Stimulated activated CD4-positive, alpha-beta T cell treated with anti-CD3 and anti-CD28 coated beads, TNF-alpha, amount 100 ng/mL, for 1 hour (primary cell): ENCODE measurements at places on chromosomes 6 and 20.

- DNase-seq = no peak
Measured at GRCh38 chr6:118865100-118865391, 28.9 kb upstream of the ASF1A start.

DNA sequence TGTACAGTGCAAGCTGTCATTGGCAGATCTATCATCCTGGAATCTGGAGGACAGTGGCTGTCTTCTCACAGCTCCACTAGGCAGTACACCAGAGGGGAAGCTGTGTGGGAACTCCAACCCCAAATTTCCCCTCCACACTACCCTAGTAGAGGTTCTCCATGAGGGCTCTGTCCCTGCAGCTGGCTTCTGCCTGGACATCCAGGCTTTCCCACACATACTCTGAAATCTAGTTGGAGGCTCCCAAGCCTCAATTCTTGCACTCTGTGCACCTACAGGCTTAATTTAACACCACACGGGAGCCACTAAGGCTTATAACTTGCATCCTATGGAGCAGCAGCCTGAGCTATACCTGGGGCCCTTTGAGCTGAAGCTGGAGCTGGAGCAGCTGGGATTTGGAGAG is 43.0 kb upstream of the TRIM39 start:
- no peak for DNase-seq

DNA sequence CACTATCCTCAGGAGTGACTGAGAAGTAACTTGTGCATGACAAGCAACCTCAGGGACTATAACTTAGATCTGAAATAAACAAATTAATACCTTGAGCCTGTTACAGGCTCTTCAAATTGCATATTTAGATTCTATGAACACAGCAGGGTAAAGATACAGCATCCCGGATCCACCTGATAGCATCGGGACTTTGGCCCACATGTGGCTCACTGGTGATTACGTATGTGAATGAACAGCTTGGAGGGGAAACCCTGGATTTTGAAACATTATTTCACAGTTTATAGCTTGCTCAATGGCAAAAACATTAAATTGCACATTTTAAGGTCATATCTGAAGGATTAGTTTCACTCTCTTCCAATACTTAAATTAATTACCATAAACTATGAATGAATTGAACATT is 133.2 kb downstream of the KHDRBS2 start:
- DNase-seq = no peak

DNA sequence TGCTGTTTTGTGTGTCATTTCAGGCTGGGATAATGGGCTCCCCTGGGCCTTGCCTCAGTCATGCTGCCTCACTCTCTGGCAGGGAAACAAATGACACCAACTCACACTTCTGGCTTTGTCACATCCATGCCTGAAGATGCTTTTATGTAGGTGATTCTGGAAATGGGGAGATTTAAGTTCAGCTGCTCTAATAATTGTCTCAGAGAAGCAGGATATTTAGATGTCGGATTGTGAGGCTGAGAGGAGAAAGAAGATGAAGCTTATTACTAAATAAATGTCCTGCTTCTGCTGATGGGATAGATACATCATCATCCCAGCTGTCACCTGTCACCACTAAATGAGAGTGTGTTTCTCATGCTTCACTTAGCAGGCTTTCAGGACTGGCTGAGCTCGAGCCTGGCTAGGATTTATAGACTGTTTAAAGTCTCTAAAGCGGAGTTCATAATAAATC is 480.2 kb upstream of the SPTLC3 start:
- no peak for DNase-seq

DNA sequence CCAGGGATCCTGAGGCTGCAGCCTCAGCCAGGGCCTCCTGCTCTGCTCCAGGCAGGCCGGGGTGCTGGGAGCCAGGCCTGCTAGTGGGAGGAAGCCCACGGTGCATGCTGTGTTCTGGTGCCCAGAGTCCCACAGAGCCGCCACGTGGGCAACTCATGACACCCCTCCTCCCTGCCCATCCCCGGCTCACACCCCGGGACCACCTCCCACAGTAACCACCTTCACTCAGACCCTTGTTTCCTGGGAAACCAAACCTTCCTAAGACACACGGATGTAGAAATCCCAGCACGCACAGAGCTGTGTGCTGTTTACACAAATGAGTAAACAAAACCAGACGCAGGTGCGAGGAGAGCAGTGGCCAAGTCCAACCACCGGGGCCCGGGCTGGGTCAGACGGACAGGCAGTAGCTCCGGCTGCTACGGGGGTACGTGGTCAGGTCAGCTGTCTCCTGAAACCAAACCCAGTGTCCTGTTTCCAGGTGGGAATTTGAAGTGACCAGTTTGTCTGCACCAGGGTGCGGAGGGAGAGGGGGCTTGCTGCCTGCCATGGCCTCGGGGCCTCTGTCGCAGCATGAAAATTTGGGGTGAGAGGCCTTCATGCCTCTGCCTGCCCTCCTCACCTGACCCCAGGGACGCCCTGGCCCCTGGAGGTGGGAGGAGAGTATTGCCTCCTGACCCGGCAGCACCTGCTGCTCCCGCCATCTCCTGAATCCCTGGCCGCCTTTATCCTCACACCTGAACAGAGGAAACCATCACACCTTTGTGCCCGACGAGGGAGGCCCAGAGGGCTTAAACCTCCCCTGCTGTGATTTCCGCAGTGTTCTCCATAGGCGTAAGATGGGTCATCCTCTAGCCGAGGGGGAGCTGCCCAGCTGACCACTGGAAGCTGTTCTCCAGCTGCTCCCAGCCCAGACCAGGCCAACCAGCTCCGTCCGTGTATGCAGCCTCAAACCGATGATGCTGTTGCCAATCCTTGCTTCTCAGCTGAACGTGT is 52.0 kb upstream of the SMOC2 start:
- no peak for DNase-seq

DNA sequence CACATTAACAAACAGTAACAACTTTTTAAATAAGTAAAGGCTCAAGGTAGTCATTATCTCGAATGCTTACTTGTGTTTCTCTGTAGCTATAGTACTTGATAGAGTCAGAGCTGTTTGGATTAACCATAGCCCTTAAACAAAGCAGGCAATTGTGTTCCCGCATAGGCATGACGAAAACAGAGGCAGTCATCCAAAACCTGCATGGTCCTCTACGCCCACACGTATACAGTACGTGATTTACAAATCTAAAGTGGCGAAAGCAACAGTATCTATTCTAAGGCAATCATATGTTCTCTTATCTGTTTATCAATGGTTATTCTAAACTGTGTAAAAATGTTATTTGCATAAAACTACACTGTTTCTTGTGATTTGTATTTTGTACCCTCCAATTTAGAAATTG is 31.8 kb downstream of the HFE start:
- DNase-seq = no peak

DNA sequence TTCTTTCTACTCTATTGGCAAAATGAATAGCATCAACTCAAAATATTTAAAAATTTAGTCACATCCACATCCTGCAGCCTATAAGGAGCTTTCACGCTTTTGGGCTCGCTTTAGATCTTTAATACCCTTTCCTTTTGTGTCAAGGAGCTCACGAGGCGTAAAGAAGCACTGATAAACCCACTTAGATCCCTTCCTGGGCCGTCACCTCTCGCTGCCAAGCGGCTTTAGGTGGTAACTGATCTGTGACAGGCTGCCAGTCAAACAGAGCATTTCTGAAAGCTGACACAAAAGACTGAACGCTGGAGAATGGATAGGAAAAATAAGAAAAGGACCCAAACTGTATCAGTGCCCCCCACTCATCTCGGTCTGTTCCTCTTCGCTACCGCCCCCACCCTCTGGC is 385.7 kb upstream of the MMS22L start:
- DNase-seq = no peak

- DNase-seq = no peak
Measured at GRCh38 chr6:109496036-109496772, 13.2 kb upstream of the ZBTB24 start.

- no peak for DNase-seq
Measured at GRCh38 chr6:139187489-139187888, 52.6 kb downstream of the HECA start.

DNA sequence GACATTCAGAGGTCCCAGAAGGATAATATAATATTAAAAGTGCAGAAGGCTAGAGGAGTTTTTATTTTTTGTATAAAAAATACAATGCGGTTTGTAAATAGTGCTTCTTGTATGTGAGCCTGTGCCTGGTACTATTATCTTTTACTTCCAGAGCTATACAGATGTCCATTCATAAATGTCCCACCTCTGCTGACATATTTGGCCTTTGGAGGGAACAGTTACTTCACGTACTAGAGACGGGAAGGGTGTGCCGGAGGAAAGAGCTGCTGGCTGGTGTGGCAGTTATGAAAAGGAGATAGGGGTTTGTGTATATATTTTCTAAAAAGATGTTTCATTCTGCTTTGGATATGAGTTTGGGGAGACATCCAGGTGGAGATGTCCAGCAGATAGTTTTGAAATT is 8.8 kb downstream of the CD109 start:
- DNase-seq = no peak

DNA sequence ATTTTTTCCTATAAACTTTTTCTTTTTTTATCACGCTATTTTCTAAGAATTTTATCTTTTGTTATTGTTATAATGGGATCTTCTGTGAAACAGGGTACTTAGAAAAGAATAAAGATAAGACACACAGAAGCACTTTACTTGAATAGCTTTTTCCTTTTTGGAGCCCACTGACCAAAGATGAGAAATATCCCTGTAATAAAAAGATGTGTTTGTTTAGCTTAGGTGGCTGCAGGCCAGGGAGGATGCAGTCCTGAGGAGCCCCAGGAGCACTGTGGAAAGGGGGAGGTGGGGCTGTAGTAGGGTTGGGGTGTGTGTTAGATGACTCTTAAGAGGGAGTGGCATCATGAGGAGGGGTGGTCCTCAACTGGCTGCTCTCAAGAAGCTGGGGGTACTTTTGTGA is 128.6 kb downstream of the ARID1B start:
- no peak for DNase-seq

DNA sequence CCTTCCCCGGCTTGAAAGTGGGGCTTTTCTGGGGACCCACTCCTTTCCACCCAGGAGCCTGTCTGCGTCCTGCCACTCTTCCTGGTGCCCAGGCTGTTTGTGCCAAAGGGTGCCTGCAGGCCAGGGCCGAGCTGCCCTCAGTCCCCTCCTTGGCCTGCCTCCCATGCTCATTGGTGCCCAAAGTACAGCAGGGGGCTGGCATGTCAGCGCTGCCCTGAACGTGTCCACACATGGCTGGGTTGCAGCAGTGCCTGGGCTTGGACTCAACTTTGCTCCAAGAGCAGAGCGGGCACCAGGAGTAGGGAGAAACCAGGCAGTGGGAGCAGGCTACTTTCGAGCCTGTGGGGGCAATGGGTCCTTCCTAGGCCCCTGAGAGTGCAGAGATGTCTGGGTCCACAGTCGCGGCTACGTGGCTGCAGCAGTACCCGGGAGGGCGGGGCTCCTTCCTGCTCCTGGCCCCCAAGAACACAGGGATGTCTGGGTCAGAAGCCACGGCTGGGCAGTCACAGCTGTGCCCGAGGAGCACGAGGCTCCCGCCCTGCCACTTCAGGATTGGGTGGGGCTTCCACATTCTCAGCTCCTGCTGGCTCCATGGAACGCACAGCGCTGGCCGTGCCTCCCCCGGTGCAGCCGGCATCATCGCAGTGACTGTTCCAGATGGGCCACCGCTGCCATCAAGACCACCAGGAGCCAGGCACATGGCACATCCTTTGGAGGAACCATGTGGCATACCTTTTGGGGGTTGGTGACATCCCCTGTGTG is 50.0 kb upstream of the CLDN20 start:
- DNase-seq = no peak

DNA sequence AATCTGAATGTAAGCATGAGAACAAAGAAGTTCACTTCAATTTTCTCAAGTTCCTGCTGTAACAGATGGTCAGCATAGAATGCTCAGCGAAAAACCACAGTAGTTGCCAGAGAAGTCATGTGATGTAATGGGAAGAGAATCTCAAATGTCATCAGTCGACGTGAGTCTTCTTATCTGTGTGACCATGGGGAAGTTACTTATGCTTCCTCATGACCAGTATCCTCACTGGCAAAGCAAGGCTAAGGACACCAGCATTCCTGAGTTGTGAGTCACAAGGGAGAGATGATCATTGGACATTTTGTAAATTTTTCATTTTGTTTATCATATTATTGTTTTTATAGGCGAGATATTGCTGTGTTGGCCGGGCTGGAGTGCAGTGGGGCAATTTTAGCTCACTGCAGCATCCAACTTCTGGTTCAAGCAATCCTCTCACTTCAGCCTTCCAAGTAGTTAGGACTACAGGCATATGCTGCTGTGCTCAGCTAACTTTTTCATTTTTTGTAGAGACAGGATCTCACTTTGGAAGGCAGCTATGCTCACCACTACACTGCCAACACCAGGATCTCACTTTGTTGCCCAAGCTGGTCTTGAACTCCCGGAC is 21.9 kb downstream of the SGK1 start:
- DNase-seq = no peak

DNA sequence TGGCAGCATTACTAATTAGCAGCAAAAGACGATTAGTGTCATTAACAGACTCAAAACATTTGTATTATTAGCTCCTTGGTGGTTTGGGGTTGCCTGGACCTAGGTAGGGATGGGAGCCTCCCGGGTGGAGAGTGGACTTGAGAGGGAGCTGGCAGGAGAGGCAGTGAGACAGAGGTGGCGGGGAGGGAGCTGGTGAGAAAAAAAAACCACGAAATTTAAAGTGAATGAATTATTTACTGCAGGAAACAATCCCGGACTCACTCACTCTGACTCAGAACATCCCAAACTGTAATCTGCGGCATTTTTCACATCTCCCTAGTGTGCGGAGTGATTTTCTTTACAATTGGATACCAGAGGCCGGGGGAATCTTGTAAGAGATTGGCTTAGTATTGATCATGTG is 14.3 kb upstream of the CDH22 start:
- DNase-seq = no peak
